ENCODE measurements at places on chromosomes 5 and 9.

GRCh38 chr5:142634216-142635011 is 51.5 kb downstream of the FGF1 start:
- no peak for DNase-seq

- no peak for DNase-seq
These were observed 64.8 kb downstream of the CARTPT start for GRCh38 chr5:71783891-71784290.

GRCh38 chr9:87310827-87311523 is 186.7 kb upstream of the DAPK1 start:
- DNase-seq = no peak

- DNase-seq = no peak
These were observed 77.3 kb upstream of the ATP10B start for GRCh38 chr5:160929360-160929759.

- no peak for DNase-seq
These were observed 115.7 kb downstream of the FBXL17 start for GRCh38 chr5:108266242-108266641.
